SK-N-DZ (cell line): ENCODE measurements at places on chromosomes 11 and 22.

GRCh38 chr11:103537904-103538502 lies 428.8 kb downstream of the DYNC2H1 start:
- peak; percentile 9 for DNase-seq

DNA sequence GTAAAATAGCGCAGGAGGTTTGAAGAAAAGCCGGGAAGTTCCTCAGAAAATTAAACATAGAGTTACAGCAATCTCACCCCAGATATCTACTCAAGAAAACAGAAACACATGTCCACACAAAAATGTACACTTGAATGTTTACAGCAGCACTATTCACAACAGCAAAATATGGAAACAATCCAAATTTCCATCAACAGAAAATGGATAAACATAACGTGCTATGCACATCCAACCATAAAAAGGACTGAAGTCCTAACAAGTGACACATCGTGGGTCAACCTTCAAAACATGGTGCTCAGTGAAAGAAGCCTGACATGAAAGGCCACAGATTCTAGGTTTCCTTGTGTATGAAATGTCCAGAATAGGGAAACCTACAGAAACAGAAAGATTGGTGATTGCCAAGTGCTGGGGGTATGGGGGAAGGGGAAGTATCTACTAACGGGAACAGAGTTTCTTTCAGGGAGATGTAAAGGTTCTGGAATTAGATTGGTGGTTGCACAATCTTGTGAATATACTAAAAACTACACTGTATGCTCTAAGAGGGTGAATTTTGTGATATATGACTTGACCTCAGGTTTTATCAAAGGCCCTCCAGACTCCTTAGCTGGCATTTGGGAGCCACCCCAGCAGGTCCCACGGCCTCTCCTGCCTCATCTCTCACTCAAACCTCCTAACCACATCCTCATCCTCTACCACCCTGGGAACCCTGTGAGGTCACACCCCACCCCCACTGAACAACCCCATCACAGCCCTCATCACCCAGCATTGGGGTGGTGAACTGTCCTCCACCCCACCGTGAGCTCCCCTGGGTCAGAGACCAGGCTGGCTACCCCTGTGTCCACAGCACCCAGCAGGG lies 69.2 kb upstream of the PRR5 start:
- no peak for DNase-seq

- DNase-seq, result no peak
Observed at GRCh38 chr11:95569207-95569606, 220.4 kb downstream of the FAM76B start.

DNA sequence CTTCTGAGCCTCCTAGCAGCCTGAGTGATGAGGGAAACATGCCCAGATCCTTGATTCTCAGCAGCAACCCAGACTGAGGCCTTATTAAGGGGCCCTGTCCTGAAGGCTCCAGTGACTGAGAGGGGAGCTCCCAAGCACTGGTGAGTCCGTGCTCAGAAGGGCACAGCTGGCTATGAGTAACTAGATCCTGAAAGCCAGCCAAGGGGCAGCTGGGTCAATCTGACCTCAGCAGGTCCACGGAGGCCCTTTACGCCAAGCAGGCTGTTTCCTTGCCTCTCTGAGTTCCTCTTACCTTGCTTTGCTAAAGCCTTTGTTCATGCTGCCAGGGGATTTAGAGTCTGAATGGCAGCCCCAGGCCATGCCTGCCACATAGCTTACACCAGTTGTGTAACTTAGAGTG lies 19.3 kb upstream of the MIEF1 start:
- no peak for DNase-seq

GRCh38 chr11:25793637-25794036 lies 538.3 kb upstream of the ANO3 start:
- DNase-seq, result no peak

GRCh38 chr11:416757-417621 lies 2.2 kb upstream of the SIGIRR start:
- no peak for DNase-seq

GRCh38 chr11:130612291-130612851 lies 163.9 kb downstream of the ADAMTS15 start:
- no peak for DNase-seq

GRCh38 chr11:69314555-69314954 lies 20.6 kb downstream of the MYEOV start:
- DNase-seq, result no peak

DNA sequence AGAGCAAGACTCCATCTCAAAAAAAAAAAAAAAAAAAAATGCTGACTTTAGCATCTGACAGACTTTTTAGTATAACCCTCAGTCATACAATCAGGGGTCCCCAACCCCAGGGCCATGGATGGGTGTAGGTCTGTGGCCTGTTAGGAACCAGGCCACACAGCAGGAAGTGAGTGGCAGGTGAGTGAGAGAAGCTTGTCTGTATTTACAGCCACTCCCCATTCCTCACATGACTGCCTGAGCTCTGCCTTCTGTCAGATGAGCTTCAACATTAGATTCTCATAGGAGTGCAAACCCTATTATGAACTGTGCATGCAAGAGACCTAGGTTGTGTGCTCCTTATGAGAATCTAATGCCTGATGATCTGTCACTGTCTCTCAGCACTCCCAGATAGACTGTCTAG lies 3.3 kb downstream of the FAM227A start:
- no peak for DNase-seq

DNA sequence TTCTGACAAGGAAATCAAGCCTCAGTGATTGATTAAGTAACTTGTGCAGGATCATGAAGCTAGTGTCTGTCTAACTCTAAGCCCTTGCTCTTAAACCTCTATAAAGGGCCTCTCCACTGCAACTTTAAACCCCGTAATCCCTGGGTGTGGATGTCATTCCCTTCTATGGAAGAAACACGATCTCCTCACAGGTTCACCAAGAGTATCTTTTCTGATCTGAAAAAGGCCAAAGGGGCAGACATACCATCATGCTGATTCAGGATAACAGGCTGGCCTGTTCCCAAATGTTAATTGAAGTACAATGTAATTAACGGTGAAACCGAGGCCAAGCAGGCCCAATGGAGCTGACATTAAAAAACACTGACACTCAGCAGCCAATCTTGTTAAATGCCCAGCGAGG lies 17.1 kb downstream of the TTC12 start:
- DNase-seq, result peak; percentile 29

GRCh38 chr22:19107730-19108074 lies 14.5 kb downstream of the DGCR2 start:
- DNase-seq, result no peak

GRCh38 chr11:117759305-117759704 lies 37.7 kb downstream of the DSCAML1 start:
- DNase-seq, result no peak

- no peak for DNase-seq
Observed at GRCh38 chr11:133133050-133133449, 399.3 kb downstream of the OPCML start.

GRCh38 chr11:14012846-14013245 lies 50.3 kb downstream of the SPON1 start:
- no peak for DNase-seq

- no peak for DNase-seq
Observed at GRCh38 chr11:76327756-76328388, 53.1 kb downstream of the THAP12 start.

DNA sequence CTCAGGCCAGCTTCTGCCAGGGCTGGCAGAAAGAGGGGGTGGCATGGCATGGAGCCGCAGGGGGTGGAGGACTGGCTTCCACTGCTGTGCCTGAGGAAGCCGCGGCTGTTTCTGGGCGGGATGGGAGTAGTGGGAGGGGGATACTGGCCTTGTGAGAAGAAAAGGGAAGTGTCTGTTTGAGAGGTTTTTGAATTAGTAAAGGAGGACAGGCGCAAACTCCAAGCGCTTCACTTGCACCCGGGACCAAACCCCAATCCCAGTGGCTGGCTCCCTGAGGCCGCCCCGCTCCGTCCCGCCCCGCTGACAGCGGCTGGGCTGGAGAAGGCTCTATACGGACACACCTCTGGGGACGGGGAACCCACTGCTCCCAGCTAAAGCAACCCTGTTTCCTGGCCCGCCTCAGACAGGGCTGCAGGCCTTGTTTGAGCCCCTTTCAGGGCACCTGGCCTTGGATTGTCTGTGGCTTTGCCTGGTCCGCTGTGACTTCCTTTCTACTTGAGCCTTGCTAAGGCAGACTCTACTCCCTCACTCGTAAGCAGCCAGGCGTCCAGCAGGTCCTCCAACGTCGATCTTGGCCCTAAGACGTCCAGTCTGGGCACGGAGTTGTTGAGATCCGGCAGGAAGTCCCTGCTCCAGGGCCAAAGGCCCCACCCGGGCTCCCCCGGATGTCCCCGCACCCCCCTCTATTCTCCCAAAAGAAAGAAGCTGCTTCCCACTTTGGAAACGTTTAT lies 2.2 kb downstream of the APOA1 start:
- no peak for DNase-seq
